ENCODE measurements at places on chromosomes 3 and 15. TPM values are rescaled to one million over a fixed set of nuclear protein-coding genes. Genes with fewer than 3 reads are reported as not detected.

Gene ZNF385D
- polyA plus RNA-seq: not detected

- peak within 1 kb of the TSS; percentile 79 for H3K4me3 ChIP-seq
- H3K4me1 ChIP-seq: peaks cover 16% of the 10 kb centered on the region
- peak within 1 kb of the TSS; percentile 79 for H3K27ac ChIP-seq
- no peaks in the 10 kb centered on the region for H3K36me3 ChIP-seq
- peak; percentile 40 for DNase-seq
Observed at GRCh38 chr15:78264304-78265136, at the start of gene DNAJA4. DNAJA4 (plus strand) TSS chr15:78264562; CDS start chr15:78264764, 202 bp downstream.

- no peaks in the 10 kb centered on the region for H3K36me3 ChIP-seq
- DNase-seq: no peak
- H3K4me1 ChIP-seq: no peaks in the 10 kb centered on the region
Observed at GRCh38 chr3:139189943-139190342, 145.3 kb upstream of the PRR23C start.

- H3K27ac ChIP-seq: no peak overlapping the region
- no peak overlapping the region for H3K4me3 ChIP-seq
- DNase-seq: no peak
- no peaks in the 10 kb centered on the region for H3K27me3 ChIP-seq
- H3K4me1 ChIP-seq: no peaks in the 10 kb centered on the region
- H3K36me3 ChIP-seq: no peaks in the 10 kb centered on the region
Observed at GRCh38 chr3:171122240-171122639, 95.7 kb upstream of the SLC2A2 start.

Data from naive B cell (primary cell).